ENCODE measurements at places on chromosomes 13 and 19.
A peak's percentile ranks its signal among the peaks of the same experiment; 100 is the strongest.

DNA sequence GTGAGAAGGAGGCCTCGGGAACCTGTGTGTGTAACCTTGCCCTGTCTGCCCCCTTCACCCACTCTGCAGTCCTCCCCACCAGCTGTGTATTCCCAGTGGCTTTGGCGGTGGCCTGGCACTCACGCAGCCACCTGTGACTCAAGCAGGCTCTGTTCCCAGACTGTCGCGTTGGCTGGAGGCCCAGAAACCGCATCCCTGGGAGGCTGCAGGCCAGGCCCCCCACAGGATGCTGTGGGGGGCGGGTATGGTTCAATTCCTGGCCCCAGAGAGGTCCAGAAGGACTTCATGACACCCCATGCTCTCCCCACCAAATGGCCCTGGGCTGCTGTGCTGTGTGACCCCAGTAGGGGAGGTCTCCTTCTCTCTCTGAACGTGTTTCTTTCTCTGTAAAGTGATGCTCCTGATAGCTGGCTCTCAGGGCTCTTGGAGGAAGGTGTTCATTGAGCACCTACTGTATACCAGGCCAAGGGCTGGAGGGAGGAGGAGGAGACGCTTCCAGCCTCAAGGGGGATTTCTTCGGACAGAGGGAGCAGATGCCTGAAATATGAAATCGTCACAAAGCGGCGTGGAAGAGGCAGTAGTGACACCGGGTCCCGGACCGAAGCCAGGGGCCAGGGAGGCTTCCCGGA, 1.9 kb upstream of the LINGO3 start:
- no peak for DNase-seq

- no peak for DNase-seq
These were observed 30.9 kb upstream of the PSG9 start for GRCh38 chr19:43300206-43300605.

DNA sequence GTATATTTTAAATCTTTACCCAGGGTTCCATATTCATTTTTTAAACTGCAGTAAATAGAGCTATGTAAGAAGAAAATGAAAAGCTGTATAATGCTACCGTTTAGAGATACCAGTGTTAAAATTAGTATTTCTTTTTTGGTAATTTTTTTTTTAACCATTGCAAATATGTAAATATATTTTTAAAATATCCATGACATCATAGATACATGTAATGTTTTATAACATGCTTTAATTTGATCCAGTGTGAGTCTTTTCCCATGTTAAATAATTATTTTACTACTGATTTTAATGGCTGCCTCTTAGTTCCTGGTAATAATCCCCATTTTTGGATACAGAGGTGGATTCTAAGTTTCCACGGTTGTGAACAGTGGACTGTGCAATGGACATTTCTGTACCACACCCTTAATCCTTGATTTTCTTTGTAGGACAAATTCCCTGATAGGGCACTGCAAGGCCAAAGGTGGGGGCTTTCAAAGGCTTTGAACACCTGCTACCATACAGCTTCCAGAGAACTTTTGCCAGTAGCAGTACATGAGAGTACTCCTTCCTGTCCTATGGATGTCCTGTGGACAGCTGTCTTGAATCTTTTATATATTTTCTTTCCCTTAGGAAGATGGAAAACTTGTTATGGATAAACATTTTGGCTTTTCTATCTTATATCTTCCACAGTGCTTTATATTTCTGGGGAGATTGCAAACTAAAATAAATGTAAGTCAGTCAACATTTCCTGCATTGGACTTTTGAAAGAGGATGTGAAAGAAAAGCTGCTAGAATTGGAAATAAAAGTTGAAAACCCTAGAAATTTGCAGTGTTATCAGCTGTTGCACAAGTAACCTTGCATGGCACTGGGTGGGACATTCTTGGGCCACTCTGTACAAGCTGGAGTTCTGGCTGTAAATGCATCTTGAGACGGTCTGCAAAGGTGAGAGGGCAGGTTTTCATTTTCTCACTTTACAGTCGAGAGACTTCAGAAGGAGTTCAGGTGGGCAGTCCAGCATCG, 46.8 kb downstream of the ARHGEF7 start:
- no peak for DNase-seq

DNA sequence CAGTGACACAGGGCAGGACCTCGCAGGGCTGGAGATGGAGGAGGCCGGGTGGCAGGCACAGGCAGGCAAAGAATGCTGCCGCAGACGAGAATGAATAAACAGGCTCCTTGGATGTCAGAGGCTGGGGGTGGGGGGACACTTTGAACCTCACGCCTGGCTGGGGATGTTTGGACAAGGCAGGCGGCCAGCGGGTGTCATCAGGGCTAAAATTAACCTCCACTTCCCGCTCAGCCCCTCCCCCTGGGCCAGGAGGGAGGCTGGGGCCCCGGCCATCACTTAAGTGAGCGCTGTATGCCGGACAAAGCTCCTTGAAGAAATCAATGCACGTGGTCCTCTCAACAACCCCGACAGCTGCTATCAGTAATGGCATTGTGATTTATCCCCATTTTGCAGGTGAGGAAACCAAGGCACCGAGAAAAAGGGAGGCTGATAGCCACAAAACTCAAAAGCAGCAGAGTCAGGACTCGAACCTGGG, 10.3 kb upstream of the FUT5 start:
- no peak for DNase-seq

DNA sequence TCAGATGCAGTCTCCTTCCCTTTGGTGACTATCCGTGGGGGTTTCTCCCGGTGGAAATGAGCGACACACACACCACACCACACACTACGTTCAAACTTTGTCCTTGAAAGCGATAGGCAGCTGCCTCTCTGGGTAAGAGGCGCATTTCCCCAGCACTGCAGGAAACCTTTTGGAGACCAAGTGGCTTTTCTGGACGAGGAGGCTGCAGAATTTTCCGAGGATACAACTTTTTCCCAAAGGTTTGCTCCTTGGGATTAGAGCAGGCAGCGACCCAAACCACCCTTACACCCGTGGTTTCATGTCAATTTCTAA, 38.2 kb upstream of the FLT1 start:
- DNase-seq = no peak

DNA sequence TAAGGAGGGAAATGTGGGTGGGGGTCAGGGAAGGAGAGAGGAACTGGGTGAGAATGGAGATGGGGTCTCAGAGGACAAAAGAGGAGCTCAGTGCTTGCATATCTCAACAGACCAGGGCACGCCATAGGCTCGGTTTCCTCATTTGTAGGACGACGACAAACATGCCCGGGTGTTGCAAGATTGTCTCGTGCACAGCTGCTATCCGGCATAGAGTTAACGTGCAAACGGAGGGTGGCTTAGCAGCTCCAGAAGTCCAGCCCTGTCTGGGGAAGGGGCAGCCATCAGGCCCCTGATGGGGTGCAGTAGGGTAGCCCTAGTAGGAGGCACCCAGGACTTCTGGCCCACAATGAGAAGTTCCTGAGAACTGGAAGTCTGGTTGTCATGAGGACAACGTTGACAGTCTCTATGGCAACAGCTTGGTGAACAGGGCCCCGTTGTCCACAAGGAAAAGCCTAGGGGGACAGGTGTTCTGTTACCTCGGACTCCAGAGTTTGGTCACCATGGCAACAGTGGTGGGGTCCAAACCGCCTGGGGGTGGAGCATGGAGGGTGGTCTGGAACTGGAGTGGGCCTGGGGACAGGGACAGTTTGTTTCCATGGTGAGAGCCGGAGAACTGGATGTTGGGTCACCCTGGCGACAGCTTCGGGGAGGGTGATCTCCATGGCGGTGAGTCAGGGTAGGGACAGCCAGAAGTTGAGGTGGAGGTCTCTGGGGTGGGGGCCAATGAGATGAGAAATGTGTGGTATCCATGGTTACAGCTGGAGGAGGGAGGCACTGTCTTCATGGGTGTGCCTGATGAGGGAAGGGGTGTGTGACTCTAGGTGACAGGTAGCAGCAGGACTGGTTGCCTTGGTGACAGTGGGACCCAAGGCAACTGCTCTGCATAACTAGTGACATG, 16.8 kb downstream of the TM6SF2 start:
- no peak for DNase-seq

DNA sequence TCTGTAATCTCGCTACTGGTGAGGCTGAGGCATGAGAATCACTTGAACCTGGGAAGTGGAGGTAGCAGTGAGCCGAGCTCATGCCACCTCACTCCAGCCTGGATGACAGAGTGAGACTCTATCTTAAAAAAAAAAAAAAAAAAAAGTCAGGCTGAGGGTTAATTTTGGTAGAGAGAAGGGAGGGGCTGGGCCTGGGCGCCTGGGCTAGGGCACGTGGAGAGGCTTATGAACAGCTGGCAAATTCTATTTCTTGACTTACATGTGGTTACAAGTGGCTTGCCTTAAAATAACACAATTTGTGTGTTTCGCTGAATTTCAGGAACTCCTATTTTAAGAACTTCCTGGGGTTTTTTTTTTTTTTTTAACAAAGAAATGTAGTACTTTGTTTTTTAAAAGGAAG, 47.6 kb upstream of the MAP3K10 start:
- peak; percentile 49 for DNase-seq

GRCh38 chr13:25132751-25133390, 36.9 kb downstream of the PABPC3 start:
- DNase-seq = no peak

- DNase-seq = no peak
These were observed 3.5 kb upstream of the FTL start for GRCh38 chr19:48961673-48962028.

- no peak for DNase-seq
These were observed 188.8 kb downstream of the TUBA3C start for GRCh38 chr13:18992791-18993190.

- no peak for DNase-seq
These were observed 534 bp downstream of the CAB39L start for GRCh38 chr13:49443357-49443703.

DNA sequence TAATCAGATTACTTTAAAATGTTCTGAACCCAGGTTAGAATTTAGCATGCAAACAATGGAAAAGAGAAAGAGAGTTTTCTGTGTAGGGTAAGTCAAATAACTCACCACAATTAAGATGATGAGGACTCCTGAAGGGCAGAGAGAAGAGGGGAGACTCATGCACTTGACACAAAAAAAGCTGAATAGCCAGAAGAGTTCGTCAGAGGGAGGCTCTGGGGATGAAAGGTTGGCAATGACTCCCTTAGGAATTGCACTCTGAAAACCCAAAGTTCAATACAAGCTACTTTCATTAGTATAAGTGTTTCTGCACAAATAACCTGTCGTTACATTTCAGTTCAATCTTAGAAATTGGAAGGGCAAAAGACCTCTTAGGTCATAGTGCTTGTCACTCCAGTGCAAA, 434.4 kb upstream of the PCDH9 start:
- no peak for DNase-seq

GRCh38 chr13:24181991-24182702, 21.6 kb downstream of the SPATA13 start:
- no peak for DNase-seq

DNA sequence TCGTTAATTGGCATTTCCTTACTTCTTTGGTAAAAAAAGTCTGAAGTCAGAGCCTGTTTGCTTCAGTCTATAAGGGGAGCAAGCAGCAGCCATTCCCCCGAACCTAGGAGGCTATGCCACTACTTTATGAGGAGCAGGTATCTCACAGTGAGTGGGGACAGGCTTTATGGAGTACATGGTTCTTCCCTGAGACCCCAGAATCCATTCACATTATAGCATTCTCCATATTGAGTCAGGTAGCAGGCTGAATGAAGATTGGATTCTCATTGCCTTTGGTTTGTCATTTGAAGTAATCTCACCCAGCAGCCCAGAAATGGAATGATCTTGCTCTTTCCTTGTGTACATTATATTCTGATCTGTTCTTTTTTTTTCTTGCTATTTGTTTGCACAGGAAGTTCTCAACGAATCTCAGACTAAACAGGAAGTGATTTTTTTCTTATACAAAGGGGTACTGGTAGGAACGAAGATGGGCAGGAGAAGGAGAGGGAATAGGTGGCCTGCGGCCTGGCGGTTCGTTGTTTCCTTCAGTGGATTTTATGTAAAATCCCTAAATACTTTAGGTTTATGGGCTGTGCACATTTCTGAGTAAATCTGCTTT, 74.4 kb downstream of the ARHGAP35 start:
- DNase-seq = no peak

GRCh38 chr13:95679722-95680121, 2.8 kb downstream of the DNAJC3 start:
- no peak for DNase-seq

- DNase-seq = no peak
These were observed 810 bp upstream of the NFKBID start for GRCh38 chr19:35901055-35901644.

DNA sequence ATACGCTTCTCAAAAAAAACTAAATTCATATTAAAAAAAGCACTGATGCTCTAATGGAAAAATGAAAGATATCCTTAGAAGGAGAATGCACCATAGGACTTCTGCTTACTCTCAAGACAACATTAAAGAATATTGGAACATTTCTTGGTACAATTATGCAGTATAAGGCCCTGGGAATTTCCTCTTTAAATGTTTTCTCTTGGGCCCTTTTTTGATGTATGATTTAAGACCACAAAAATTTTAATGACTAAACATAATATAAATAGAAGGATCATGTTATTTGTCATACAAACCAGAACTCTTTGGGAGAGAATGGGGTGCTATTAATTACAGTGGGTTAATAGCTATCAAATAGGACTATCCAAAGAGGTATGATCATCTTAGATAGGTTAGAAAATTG, 403.7 kb downstream of the FGF14 start:
- no peak for DNase-seq

DNA sequence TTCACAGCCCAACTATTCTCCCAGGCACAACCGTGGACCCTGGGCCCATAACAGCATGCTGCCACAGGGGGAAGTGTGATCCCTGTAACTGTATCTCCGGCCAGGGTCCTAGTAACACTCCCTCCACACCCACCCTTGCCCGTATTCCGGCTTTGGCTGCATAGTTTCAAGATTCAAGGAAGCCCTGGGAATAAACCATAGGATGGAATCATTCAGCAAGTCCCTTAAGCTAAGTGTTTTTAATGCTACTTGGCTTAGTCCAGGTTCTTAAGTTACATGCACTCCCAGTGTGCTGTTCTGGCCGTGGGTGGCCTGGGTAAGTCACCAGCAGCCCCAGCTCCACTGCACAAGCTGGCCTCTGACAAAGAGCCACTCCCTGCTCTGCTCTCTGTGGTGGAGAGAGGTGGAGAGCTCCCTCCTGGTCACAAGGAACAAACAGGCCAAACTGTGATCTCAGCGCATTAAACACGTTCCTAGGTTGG, 532.4 kb upstream of the SGCG start:
- no peak for DNase-seq

- DNase-seq = no peak
These were observed 1.2 kb upstream of the NKPD1 start for GRCh38 chr19:45161738-45162607.

All from stimulated activated naive CD8-positive, alpha-beta T cell treated with anti-CD3 and anti-CD28 coated beads, Interleukin-15, Interleukin-2, amounts not matched to agents 100 U/mL and 50 U/mL, for 24 hours (primary cell).